ENCODE measurements at places on chromosomes 12 and 14.
A peak's percentile ranks its signal among the peaks of the same experiment; 100 is the strongest.

DNA sequence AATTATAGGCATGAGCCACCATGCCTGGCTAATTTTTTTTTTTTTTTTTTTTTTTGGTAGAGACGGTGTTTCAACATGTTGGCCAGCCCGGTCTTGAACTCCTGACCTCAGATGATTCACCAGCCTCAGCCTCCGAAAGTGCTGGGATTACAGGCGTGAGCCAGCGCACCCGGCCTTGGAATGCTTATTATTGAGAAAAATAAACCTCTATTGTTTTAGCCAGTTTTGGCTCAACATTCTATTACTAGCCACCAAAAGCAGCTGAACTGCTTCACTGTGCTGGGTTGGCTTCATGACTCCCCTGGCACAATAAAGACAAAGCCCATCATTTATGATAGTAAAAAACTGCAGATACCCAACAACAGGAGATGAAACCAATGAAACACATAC lies 93.5 kb upstream of the CEP83 start:
- peak; percentile 71 for DNase-seq

- DNase-seq, result peak; percentile 46
Measured at GRCh38 chr12:31682136-31682962, 22.9 kb downstream of the ETFBKMT start.

- DNase-seq, result peak; percentile 3
Measured at GRCh38 chr12:65098364-65098763, 22.7 kb downstream of the WIF1 start.

GRCh38 chr12:92136965-92137721 lies 8.5 kb downstream of the BTG1 start:
- peak; percentile 72 for DNase-seq

DNA sequence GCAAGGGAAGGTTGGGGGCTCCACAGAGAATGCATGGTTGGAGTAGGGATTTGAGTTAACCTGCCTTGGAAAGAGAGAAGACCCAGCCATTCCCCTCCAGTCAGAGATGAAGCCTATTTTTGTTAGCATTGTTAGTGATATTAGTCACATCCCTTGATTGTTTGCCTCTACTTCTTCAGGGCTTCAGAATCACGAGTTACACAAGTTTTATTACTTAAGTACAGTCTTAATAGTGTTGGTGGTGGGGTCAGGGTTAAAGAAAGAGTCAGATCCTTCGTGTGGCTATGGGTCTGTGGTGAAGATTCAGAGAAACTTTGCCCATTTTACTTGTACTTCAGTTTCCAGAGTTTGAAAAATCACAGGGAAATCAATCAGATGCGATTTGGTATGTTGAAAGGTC lies 363.1 kb downstream of the LRIG3 start:
- DNase-seq, result peak; percentile 5

DNA sequence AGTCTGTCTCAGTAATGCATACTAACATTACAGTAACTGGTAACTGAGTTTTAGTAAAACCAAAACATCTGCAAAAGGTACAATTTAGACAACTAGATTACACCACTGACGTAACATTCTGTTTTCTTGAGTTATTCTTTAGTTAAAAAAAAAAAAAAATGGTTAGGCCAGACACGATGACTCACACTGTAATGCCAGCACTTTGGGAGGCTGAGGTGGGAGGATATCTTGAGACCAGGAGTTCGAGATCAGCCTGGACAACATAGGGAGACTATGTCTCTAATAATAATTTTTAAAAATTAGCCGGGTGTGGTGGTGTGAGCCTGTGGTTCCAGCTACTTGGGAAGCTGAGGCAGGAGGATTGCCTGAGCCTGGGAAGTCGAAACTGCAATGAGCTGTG lies 34.1 kb downstream of the AP5M1 start:
- no peak for DNase-seq

GRCh38 chr14:67111022-67111421 lies 78.2 kb upstream of the GARIN2 start:
- no peak for DNase-seq

- no peak for DNase-seq
Measured at GRCh38 chr14:104786091-104786586, 9.4 kb downstream of the AKT1 start.

DNA sequence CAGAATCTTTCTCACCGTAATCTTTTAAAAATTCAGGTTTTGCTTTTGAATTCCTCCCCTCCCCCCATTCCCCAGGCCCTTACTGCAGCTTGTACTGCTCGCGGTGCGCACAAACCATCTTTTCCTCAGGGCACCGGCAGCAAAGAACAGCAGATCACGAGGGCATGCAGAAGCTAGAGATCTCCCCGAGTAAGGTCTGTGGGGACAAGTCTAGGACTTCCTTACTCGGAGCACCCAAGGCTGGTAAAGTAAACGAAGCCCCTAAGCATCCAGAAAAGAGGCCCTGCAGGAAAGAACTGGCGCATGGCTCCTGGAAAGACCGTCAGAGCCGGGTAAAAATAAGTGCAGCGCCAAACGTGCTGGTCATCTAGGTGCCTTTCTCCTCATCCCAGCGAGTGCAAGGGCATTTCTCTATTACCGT lies 727 bp downstream of the LDHB start:
- peak; percentile 22 for DNase-seq

GRCh38 chr12:77213319-77213718 lies 147.9 kb upstream of the E2F7 start:
- no peak for DNase-seq

GRCh38 chr12:124727264-124727800 lies 136.3 kb downstream of the SCARB1 start:
- peak; percentile 61 for DNase-seq

DNA sequence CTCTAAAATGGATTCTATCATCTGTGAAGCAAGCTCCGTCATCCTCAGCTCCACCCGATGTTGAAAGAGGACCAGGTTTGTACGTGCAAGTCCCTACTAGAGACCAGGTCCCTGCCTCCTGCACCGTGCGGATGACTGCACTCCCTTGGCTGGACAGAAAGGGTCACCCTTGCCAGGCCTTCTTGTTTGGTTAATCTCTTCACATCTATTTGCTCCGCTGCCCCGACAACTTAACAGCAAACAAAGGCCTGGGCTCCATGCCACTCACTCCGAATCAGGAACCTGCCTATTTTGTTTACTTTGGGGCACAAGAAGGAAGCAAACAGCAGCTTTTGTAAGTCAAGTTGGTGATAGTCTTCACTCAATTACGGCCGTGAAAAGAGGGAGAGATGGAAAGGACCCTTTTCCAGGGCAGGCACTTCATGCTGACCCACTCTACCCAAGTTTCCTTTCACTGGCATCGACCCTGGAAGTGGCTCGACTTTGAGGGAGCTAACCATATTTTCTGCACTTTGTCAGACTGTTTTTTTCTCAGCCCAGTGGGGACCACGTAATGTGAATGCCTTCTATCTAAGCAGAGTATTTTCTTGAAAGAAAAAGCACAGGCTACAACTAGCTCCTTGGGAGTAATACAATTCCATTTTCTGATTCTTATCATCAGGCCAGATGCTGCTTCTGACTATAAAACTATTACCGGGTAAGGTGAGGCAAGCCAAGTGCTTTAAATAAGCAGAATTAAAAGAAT lies 202.6 kb downstream of the FOXN3 start:
- DNase-seq, result peak; percentile 16

GRCh38 chr12:120677765-120678473 lies 9.0 kb upstream of the MLEC start:
- no peak for DNase-seq

DNA sequence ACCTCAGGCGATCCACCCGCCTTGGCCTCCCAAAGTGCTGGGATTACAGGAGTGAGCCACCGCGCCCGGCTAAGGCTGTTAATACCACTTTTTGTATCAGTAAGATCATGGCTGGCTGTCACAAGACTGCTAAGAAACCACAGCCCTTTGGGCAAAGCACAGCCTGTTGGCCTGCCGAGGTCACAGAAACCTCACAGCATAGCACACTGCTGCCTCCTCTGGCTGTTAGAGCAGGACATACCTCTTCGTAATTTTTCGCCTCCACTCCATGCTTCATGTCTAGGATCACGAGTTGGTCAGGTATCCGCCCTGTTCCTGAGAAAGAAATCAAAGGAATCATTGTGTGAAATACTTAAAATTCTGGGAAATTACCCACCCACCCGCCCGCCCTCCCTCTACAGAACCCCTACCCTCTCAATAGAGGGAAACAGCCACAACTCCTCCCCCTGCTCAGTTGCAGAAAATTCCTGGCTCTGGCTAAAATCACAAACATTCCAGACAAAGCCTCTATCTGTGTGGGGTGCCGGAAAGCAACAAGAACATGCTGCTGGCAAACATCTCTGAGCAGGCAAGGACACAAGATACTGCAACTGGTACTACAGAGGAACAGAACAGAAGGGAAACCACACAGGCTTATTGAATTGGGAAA lies 20.7 kb upstream of the NEK9 start:
- DNase-seq, result no peak

- peak; percentile 20 for DNase-seq
Measured at GRCh38 chr12:28114488-28114887, 75.8 kb upstream of the CCDC91 start.

DNA sequence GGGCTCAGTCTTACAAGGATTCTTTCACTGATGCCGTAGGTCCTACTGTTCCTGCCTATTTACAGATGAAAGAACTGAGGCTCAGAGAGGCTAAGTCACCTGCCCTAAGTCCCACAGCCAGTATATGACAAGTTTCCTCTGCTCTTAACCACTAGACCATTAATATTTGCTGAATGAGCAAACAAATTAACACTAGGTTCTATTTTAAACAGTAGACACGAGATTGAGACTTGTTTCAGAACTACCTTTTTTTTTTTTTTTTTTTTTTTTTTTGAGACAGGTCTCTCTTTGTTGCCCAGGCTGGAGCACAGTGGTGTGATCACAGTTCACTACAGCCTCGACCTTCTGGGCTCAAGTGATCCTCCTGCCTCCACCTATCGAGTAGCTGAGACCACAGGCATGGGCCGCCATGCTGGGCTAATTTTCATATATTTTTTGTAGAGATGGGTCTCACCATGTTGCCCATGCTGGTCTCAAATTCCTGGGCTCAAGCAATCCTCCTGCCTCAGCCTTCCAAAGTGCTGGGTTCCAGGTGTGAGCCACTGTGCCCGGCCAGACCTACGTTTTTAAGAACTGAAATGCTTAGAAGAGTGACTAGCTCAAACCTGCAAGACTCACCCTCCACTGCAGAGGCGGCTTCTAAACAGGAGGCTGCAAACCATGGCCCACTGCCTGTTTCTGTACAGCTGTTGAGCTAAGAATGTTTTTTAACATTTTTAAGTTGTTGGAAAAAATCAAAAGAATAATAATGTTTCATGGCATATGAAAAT lies 12.9 kb downstream of the SYNE3 start:
- no peak for DNase-seq

GRCh38 chr14:81385886-81386285 lies 14.2 kb downstream of the STON2 start:
- no peak for DNase-seq

GRCh38 chr14:96274543-96274942 lies 18.5 kb downstream of the BDKRB1 start:
- no peak for DNase-seq

GRCh38 chr14:95796788-95797187 lies 79.8 kb upstream of the TUNAR start:
- DNase-seq, result no peak

DNA sequence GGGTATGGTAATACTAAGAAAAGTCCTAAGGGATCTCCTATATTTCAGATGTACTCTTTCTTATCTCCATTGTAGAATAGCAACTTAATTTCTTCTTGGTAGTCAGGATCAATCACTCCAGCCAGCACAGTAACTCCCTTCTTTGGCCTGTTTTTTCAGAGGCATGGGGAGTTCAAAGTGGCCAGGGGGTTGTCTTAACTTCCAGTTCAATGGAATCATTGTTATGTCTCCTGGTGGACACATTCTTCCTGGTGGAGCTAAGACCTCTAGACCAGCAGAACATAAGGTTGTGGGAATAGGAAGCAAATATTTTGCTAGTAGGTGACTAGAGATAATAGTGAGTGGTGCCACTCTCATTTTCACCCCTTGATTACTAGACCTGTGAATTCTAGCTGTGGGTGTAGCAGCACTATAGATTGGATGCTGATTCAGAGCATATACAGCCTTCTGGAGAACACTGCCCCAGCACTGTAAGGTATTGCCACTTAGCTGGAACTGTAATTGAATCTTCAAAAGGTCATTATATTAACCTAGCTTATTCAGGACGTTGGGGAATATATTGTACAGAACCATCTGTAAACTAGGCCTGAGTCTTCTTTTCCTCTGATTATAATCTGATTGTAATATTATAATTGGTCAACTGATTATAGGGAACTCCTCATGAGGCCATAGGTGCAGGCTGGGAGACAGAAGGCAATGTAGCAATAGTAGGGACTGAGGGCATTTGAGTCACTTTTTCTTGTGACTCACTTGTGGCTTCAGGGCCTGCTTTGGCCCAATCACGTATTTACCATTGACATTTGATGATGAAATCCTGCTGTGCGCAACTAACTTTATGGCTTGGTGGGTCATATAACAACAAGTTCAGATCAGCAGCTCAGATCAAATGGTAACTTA lies 60.2 kb upstream of the ATP2B1 start:
- DNase-seq, result peak; percentile 85

- peak; percentile 94 for DNase-seq
Measured at GRCh38 chr12:120231316-120232011, 30.6 kb upstream of the RPLP0 start.

DNA sequence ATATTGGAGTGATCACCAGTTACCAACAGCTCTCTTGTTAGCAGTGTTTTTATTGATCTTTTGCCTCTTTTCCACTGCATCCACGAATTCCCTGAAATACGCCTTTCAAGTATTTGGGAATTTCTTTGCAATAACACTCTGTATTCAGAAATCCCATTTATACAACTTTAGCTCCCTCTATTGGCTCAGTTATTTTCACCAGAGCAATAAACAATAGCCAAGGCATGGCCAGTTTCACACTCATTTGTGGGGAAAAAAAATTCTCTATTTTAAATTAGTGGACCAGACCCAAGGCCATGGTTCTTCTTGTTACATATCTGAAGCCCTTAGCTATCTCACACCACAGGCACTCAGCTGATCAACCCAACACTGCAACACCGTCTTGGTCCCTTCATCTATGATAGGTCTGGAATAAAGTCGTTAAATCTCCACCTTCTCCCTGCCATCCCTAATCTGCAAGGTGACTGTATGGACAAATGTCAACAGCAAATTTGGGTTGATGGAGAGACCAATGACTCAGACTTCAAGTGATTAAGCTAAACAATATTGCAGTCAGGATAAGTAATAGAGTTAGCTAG lies 92.4 kb upstream of the TMEM260 start:
- DNase-seq, result no peak

- DNase-seq, result no peak
Measured at GRCh38 chr12:121525411-121525810, 55.4 kb downstream of the KDM2B start.

DNA sequence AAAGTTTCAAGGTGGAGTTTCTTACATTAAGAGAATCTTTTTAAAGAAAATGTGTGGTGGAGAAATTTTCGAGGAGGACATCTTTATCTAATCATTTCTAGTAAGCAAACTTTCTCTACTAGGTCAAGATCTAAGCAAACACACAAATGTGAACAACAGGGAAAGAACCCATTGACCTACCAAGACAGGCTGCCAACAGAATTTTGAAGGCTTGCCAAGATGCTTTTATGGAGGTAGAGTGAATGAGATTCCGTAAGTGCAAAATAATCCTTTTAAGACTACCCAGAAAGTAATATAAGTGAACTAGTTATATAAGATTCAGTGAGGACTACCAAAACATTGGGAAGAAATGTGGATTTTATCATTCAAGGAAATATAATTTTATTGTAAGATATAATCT lies 357.1 kb upstream of the PDE3A start:
- no peak for DNase-seq

- no peak for DNase-seq
Measured at GRCh38 chr12:1306817-1307216, 287.6 kb downstream of the FBXL14 start.
